ENCODE measurements at places on chromosomes 13 and 19.

DNA sequence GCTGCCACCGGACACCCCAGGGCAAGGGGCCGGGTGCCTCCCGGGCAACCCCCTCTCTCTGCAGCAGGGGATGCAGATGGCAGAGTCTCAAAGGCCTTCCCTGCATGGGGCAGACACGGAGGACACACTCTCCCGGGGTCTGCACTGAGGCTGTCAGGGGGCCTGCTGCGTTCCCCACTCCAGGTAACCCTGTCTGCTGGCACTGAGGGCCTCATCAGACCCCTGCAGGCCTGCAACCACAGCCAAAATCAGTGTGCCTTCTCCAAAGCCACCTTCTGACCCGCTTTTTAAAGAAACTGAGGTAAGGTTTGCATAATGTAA is 93.9 kb downstream of the GNG7 start:
- no peak for DNase-seq

DNA sequence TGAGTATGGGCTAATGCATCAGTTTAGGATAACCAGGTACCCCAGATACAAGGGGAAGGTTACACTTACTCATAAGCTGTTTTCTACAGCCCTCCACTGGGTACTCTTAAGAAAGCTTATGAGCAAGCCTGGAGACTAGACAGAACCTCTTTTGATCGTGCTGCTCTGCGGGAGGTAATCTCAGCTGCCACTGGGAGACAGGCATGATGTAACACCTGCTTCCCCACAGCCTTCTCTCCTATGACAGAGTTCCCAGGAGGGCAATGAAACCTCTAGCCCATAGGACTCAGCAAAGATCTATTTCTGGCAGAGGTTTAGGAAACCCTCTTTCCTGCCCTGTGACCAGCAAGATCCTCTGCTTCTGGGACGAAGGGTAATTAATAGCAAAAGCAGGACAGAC is 65.6 kb downstream of the WASF3 start:
- DNase-seq: no peak

- DNase-seq: no peak
Observed at GRCh38 chr13:80400164-80400864, 59.4 kb upstream of the SPRY2 start.

- DNase-seq: no peak
Observed at GRCh38 chr13:101242720-101243119, 173.6 kb downstream of the NALCN start.

- DNase-seq: no peak
Observed at GRCh38 chr19:16892436-16892835, 3.6 kb downstream of the F2RL3 start.

DNA sequence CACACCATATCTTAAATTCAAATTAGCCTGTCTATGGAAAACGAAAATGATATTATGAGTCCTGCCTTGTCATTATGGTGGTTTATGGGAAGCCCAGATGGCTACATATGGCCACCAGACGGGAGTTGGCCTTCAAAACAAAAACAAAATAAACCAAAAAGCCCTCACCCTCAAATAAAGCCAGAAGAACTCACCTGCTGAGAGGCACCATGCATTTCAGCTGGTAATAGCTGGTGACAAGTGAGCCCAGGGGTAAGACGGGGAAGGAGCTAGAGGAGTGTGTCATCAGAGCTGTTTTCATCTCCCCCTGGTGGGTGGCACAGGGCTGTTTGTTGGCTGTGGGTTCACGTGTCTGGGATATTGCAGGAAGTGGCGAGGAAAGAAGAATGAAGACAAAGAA is 152.9 kb downstream of the EFNB2 start:
- no peak for DNase-seq

DNA sequence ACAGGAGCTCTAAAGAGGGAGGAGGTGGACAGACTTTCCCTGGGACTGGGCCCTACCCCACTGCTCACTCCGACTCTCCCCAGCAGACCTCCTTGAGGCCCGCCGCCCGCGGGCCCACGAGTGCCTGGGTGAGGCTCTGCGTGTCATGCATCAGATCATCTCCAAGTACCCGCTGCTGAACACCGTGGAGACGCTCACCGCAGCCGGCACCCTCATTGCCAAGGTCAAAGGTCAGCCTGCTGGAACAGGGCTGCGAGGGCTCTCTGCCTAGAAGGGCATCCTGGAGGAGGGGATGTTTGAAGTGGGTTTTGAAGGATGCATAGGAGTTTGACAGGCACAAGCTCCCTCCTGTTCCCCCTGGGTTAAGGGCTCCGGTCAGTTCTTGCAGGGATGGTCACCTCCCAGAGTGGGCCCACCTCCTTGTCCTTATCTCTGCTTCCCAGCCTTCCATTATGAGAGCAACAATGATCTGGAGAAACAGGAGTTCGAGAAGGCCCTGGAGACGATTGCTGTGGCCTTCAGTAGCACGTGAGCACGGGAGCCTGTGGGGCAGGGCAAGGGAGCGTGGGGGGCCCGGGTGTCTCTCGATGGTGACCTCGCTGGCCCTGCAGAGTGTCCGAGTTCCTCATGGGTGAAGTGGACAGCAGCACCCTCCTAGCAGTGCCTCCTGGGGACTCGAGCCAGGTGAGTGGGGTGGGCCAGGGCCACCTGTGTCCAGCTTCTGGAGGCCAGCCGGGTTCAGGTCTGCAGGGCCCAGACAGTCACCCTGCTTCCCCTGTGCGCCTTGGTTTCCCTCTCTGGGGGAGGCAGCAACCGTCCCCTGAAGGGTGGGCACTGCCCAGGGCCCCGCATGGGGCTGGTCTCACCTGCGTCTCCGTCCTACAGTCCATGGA is 6.3 kb downstream of the ARHGAP45 start:
- peak; percentile 56 for DNase-seq

GRCh38 chr19:33114312-33114711 is 17.6 kb upstream of the WDR88 start:
- DNase-seq: no peak

DNA sequence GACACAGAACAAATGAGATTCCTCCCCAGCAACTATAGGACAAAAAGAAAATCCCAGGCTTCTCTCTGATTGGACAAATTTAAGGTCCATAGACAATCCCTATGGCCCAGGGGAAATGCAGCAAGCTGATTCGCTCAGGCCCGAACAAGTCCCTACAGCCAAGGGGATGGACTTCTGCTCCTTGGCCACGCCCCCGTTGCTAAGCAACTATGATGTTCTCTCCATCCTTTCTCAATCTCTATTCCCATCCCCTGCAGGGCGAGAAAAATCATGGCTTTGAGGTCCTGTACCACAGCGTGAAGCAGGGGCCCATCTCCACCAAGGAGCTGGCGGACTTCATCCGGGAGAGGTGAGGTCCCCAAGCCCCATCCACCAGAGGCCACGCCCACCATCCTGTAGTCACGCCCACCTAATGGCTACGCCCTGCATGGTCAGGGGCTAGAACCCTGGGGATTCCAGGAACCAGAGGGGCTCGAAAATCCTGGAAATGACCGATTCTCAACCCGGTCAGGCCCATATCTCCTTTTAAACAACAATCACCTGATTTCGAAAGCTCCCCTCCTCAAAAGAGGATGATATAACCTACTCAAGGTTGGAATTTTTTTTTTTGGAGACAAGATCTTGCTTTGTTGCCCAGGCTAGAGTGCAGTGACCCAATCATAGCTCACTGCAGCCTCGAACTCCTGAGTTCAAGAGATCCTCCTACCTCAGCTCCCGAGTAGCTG is 11.4 kb downstream of the FCHO1 start:
- no peak for DNase-seq

- DNase-seq: no peak
Observed at GRCh38 chr13:89980896-89981295, 1366.6 kb upstream of the MIR17HG start.

- DNase-seq: no peak
Observed at GRCh38 chr13:96821381-96821780, 172.9 kb downstream of the OXGR1 start.

DNA sequence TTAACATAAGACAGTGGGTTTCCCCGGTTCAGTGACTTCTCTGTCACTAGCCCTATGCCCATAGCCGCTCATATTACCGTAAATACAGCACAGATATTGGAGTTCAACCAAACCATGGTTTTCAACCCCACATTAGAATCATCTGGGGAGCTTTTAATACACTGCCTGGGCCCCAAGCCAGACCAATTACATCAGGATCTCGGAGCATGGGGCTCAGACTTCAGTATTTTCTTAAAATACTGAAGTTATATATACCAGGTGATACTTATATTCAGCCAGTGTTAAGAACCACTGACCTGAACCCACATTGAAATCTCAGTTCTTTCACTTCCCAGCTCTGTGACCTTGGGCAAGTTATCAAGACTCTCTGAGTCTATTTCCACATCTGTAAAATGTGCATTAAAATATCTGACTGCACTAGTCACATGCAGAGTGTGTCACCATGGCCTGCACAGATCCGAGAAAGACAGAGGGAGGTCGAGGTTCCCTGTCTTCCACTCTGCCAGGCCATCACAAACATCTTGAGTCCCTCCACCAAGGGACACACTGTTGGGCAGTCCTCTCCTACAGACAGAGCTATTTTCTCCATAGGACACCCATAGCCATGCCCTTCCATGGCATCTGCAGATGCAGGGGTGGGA is 32.2 kb upstream of the IPO5 start:
- DNase-seq: peak; percentile 60

GRCh38 chr19:2719920-2720776 is 1.0 kb downstream of the DIRAS1 start:
- DNase-seq: no peak
